Ovary (tissue), 10 donors: ENCODE measurements at places on chromosomes 7 and 10.

DNA sequence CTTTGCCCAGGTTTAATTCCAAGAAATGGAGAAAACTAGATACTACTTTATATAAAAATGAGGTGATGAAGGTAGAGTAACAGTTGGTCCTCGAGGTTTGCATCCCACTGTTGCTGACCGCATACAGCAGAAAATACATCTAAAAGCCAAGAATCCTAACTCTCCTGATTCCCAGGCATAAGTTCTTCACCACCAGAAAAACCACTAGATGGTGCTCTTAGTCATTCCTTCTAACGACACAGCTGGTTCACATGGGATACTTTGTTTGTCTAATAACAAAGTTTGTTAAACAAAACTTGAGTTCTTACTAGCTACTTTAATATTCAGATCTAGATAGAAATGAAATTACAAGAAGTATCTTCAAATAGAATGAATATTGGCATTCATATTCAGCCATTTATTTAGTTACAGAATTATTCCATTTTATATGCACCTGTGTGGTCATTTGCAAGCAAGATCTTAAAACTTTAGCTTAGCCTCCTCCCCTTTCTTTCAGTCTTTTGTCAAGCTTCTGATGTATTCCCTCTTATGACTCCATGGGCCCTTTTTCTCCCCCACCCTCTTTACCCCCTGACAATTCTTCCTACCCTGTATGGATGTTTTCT, 54.1 kb upstream of the CYP26C1 start:
- no peak for DNase-seq

DNA sequence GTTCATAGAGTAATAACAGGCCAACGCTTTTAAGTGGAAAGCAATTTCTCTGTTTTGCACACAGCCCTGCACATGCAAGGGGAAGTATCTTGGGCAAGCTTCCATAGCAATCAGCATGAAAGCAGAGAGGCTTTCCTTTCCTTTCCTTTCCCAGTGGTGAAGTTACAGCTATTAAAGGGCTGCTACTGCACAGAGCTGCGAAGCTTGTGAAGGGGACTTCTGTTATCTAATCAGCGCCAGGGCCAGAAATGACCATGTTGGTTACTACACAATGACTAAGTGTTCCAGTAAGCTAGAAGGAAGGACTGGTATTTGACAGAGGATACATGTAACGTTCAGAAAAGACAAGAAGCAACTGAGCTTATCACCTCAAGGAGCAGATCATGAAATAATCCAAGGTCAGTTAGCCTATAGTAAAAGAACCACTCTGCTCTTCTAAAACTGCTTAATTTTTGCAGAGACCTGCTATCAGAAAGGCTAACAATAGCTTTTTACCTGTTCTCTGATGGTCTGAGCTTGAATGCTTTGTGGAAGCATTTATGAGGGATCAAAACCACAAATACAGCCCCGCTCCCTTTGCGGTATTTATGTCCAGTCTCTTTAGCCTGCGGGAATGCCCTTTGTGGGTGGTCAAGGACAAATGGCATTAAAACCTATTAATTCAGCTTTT, 45.9 kb downstream of the SGMS1 start:
- no peak for DNase-seq

DNA sequence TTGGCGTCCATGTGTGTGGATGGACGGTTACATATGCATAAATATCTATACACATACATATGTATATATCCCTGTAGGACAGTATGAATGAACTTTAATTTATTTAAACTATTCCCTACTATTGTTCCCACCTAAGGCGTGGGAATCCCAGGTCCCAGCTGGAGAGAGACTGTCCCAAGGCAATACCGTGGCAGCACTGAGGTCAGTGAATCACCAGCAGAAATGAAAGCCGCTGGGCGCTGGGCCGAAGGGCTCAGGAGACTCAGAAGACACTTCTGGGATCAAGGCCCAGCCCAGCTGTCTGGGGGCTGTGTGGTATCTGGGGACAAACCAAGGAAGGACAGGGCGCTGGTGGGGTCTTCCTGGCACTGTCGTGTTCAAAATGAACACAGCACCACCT, 49.6 kb upstream of the MYL10 start:
- DNase-seq = no peak

DNA sequence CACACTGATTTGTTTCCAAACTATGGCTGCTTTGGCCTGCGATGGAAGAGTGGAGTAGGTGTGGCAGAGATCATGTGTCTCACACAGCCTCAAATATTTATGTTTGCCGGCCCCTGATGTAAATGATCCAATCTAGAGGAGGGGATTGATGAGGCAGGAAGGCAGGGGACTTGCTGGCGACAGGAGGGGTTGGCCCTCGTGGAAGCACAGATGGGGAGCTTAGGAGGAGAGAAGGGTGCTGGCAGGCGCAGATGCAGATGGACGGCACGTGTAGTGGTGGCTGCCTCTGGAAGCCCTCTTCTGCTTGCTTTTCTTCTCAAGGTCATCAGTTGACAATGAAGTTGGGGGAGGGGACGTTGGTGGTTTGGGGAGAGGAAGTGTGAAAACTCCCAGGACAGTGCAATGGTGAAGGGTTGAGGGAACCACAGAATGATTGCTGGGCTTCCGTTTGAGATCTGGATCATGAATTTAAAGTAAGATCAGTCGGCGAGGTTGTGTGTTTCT, 15.4 kb downstream of the COL13A1 start:
- no peak for DNase-seq
